ENCODE measurements at places on chromosomes 1 and 21.
A peak's percentile ranks its signal among the peaks of the same experiment; 100 is the strongest.

DNA sequence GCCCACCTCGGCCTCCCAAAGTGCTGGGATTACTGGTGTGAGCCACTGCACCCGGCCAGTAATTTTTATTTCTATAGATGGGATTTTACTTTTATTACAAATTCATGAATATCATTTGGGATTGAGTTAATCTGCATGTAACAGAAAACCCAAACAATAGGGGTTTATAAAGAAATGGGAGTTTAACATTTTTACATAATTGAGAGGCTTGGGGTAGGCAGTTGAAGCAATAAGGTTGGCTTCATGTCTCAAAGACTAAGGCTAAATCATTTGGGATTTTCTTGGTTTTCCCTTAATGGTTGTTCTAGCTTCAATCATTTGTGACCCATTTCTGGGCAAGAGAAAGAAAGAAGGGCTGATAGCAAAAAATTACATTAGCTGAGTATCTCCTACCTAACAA lies 118.7 kb upstream of the FOXD3 start:
- DNase-seq: no peak

DNA sequence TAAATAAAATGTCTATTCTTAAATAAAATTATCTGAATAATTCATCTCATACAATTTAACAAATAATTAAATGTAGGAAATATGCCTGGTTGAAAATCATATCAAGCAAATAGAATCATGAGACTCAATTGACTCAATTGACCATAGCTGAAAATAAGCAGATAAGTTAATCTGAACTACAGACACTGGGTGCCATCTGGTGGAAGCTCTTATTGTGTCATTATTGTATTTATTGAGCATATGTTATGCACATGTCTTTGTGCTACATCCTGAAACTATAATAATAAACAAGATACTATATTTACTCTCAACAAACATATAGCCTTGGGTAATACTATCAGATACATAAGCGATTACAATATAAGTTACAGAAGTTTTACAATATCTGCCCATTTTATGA lies 41.0 kb downstream of the BRINP3 start:
- no peak for DNase-seq

GRCh38 chr1:86271046-86271445 lies 114.5 kb upstream of the COL24A1 start:
- DNase-seq: no peak

DNA sequence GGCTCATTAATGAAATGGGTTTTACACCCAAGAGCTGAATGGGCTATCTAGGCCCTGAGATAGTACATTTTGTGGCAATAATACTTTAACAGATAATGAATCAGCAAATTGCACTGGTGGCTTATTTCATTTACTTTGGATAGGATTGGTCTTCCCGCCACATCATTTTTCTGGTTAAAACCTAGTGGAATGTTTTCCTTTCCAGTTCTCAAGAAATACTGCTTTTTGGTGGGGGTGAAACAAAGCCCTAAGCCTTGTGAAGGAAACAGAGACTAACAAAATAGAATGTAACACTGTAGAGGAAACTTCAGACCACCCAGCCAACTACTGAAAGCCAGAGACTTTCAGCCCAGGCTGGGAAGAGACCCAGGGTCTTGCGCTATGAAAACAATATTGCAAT lies 172.2 kb downstream of the HHIPL2 start:
- no peak for DNase-seq

DNA sequence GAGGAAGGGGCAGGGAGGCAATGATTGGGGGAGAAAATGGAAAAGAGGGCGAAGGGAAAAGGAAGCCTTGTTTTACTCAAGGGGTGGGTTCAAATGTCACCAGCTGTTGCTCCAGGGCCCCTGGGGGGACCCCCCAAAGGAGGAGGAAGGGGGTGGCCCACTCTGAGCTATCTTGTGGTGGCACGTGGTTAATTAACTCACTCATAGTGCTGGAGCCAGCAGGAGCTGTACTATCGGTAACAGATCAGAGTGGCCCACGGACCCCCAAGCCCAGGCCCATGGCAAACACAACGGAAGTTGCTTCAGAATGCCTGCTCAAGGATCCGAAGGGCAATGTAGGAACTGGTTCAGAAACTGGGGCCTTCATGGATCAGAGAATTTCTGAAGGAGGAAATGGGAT lies 7.2 kb downstream of the TFF2 start:
- no peak for DNase-seq

GRCh38 chr1:172670791-172671190 lies 11.9 kb downstream of the FASLG start:
- no peak for DNase-seq

GRCh38 chr1:209728466-209728865 lies 23.8 kb downstream of the HSD11B1 start:
- no peak for DNase-seq

DNA sequence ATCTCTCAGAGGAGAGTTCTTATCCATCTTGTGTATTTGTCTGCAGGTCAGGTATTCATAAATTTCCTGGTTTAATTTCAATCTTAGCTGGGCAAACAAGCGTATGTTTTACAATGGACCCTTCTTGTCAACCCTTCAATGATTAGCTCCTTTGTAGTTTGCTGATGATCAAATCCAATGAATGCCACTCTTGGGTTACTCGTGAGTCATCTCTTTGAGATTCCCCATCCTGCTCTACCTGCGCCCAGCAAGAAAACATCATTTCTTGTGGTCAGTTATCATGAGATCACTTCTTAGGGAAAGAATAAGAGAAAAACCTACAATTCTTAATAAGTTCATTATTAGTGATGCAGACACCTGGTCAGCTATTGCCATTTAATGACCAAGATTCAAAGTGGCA lies 572.3 kb upstream of the PKN2 start:
- DNase-seq: no peak

DNA sequence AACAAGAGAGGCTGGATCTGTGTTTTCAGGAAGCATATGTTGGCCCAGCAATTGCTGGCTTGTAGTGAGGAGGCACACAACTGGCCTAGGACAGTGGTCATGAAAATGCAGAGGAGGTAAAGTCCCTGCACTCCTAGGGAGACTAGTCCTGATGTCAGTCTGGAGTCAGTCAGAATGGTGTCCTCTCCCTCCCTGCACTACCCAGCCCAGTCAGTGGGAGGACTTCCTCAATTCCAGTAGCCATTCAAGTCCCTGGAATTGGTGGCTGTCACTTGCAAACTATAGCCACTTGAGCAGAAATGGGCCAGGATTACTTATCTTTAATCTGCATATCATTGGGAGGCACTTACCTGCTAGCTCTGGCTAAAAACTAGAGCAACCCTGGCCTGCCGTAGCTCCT lies 18.6 kb downstream of the NDUFS5 start:
- no peak for DNase-seq

DNA sequence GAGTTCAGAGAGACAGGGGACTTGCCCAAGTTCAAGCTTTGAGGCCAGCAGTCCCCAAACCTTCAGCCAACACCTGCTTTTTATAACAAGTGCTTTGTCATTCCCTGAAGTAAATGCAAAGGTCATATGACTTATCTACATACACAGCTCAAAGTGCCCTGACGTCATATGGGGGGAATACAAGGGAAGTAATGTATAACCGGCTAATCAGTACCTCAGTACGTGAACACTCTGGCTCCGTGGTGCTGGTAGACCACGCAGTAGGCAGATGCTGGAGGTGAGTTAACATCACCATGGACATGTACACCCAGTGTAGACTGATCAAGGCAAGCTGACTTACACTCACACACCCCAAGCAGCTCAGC lies 60.0 kb downstream of the BACE2 start:
- DNase-seq: no peak

DNA sequence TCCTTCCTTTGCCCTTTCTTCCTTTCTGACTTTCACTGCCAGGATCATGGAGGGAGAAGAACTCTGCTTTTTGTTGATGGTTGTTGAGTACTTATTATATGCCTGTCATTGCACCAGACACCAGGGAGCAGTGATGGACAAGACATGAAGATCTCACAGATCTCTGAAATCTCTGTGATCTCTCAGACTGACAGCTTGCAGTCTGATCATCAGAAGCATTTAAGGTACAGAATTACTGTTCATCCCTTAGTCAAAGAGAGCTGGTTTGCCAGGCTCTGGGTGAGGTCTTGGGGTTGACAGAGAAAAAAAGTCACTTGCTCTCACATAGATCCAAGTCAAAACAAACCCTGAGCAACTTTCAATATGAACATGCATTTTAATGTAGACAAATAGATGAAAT lies 299.5 kb upstream of the FMN2 start:
- DNase-seq: no peak

- DNase-seq: no peak
Measured at GRCh38 chr21:45640888-45641479, 2.5 kb upstream of the PCBP3 start.

DNA sequence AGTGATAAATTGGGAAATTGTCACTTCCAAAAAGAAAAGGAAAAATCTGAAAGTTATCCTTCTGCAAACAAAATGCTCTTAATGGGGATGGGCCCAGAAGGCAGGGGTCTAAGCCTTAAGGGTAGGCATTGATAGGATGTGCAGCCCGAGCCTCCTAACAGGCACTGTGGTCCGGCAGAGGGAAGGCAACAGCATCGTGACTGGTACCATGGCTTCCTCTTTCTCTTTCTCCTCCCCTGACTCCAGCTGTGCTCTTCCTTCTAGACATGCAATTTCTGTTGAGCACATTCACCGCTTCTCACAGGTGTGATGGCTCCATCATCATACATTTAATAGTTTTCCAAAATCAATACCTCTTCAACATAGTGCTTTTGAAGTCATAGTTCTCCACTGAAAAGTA lies 91.5 kb downstream of the SELENOF start:
- no peak for DNase-seq

DNA sequence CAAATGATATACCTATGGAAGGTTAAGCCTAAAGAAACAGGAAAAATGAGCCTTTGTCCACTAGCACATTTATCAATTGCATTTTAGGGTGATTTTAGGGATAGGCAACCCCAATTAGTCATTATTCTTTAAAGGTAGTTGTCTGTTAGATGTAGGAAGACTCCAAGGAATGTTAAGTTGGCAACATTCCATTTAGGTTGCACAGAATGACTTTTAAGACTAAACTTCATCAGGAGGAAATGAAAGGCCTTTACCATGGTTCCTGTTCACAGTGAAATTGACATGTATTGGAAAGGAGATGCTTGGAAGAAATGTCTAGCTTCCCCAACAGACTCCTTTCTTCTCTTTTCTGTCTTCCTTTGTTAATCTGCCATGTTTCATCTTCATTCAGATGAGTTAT lies 1.6 kb upstream of the APOBEC4 start:
- DNase-seq: no peak

DNA sequence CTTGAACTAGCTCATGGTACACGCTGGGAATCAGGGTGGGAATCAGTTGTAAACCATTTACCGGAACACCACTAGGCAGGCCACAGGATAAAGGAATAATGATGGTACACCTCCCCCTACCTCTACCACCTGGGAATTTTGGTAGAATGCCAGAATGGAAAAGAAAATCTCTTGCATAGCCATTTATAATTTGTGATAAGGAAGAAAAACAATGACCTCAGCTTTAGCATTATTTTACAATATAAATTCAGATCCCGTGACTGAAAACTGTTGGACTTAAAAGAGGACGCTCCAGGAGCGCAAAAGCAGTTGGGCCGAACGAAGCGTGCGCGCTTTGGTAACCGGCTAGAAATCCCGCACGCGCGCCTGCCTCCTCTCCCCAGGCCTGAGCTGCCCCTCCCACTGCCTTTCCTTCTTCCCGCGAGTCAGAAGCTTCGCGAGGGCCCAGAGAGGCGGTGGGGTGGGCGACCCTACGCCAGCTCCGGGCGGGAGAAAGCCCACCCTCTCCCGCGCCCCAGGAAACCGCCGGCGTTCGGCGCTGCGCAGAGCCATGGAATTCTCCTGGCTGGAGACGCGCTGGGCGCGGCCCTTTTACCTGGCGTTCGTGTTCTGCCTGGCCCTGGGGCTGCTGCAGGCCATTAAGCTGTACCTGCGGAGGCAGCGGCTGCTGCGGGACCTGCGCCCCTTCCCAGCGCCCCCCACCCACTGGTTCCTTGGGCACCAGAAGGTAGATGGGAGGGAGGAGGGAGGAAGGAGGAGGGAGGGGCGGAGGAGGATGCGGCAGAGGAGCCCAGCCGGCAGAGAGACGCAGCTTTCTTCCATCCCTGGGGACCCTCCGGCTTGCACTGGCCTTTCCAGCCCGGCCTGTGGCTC lies at the start of gene CYP4X1:
Gene CYP4X1, plus strand, starts transcription at position 402 of the 873 bp plus-strand sequence. Its CDS starts 149 bp downstream, at position 551.
- DNase-seq: no peak

DNA sequence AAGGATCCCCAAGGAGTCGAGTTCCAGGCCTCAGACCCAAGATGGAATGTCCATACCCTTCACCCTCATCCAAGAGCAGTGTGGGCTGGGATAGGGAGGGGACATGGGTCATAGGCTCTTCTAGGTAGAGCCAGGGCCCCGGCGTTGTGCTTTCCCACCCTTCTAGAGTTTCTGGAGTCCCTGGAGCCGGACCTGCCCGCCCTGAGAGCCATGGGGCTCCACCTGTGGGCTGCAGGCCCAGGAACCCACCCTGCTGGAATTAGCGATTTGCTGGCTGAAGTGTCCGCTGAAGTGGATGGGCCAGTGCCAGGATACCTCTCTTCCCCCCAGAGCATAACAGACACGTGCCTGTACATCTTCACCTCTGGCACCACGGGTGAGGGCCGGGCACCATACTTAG lies 1.1 kb downstream of the SLC27A3 start:
- no peak for DNase-seq

GRCh38 chr21:16794950-16795349 lies 717.9 kb upstream of the CXADR start:
- DNase-seq: no peak

GRCh38 chr1:226940029-226940805 lies at the start of gene COQ8A:
Gene COQ8A (plus strand): TSS chr1:226940294. CDS start chr1:226961386, 21,092 bp downstream.
- peak; percentile 98 for DNase-seq

DNA sequence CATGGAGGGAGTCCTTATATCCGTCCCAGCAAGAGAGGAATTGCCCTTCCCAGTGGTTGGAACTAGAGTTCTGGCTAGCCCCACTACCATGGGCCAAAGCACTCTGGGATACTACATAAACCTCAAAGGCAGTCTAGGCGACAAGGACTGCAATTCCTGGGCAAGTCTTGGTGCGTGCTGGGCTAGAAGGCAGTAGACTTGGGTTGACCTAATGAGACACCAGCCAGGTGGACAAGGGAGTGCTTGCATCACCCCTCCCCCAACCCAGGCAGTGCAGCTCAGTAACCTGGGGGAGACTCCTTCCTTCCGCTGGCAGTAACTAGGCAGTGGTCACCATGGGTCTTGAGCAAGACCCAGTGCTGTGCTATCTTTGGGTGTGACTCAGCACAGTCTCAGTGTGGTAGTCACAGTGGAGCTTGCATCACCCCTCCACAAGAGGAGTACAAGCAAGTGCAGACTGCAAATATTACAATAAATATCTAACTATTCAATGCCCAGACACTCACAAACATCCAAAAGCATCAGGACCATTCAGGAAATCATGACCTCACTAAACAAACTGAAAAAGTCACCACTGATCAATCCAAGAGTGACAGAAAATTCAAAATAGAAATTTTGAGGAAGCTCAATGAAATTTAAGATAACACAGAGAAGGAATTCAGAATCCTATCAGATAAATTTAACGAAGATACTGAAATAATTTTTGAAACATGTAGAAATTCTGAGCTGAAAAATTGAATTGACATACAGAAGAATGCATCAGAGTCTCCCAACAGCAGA lies 84.7 kb upstream of the LYPLAL1 start:
- DNase-seq: no peak

GRCh38 chr1:33005117-33005837 lies 31.4 kb downstream of the AK2 start:
- no peak for DNase-seq
